ENCODE measurements at places on chromosomes 7 and 10.

GRCh38 chr10:98433881-98434732, 12.6 kb downstream of the HPS1 start:
- DNase-seq = no peak

- DNase-seq = no peak
Measured at GRCh38 chr10:45424668-45425404, 50.8 kb downstream of the ALOX5 start.

GRCh38 chr7:132991615-132992587, 90.0 kb downstream of the CHCHD3 start:
- DNase-seq = no peak

DNA sequence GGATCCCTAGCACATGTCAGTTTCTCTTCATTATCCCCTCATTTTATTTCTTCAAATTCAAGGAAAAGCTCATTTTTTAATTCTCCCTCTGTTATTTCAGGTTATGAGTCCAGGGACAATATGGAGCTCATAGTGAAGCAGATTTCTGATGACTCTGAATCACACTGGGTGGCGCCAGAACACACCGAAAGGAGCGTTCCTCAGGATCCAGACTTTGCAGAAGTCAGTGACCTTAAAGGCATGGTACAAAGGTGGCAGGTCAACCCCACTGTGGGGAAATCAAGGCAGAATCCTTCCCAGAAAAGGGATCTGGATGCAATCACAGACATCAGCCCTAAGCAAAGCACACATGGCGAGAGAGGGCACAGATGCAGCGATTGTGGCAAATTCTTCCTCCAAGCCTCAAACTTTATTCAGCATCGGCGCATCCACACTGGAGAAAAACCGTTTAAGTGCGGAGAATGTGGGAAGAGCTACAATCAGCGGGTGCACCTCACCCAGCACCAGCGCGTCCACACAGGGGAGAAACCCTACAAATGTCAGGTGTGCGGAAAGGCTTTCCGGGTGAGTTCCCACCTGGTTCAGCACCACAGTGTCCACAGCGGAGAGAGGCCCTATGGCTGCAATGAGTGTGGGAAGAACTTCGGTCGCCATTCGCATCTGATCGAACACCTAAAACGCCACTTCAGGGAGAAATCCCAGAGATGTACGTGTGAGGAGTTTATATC, 21.4 kb downstream of the ZKSCAN5 start:
- no peak for DNase-seq

- no peak for DNase-seq
Measured at GRCh38 chr7:2192831-2193534, 39.8 kb downstream of the MAD1L1 start.

- DNase-seq = no peak
Measured at GRCh38 chr7:135291809-135292253, 58.2 kb downstream of the STRA8 start.

DNA sequence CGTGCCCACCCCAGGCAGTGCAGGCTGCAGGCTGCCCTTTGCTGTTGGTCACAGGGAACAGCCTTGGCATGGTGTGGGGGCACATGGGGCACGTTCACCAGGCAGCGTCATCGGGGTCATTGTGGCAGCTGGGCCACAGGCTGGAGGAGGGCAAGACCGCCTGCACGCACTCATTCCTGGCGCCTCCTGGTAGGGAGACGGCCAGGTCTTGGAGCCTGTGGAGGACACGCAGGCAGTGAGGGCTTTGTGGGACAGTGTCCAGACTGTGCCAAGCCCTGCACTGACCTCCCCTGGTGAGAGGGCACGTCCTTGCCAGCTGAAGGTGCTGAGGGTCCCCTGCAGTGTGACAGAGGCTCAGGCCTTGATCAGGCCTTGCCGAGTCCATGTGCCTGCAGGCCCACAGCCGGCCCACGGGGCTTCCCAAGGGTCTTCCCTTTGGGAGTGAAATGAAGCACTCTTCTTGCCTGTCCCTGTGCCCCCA, 76.4 kb downstream of the NKX6-2 start:
- DNase-seq = no peak

GRCh38 chr7:141359262-141359661, 191.9 kb upstream of the AGK start:
- DNase-seq = no peak

DNA sequence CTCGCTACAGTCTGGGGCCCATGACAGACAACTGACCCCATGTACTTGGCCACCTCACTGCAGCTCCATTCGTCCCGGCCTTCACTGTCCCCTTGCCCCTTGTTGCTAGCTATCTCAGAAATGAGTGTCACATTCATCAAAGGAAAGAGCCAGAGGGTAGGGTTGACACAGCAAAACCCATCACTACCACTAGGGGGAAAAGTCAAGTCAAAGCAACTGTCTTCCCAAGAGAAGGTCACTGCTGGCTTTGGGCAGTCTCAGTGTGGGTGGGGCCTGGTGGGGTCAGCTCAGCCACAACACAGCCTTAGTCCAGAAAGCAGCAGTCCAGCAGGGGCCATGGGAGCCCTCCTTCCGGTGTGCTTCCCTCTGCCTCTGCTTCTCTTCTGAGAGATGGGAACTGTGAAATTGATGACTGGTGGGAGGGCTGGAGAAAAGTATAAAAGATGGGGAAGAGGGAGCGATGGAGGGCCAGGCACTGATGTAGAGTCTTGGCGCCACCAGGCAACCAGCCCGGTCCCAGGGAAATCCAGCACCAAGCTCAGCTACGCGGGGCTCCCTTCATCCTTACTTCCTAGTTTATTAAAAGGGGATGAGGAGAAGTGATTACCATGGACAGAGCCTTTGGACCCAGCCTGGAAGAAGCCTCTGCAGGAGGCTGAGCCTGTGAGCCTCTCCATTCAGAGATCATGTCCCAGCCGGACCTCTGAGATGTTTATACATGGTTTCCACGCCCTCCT, 58.0 kb downstream of the PLXNA4 start:
- DNase-seq = no peak

DNA sequence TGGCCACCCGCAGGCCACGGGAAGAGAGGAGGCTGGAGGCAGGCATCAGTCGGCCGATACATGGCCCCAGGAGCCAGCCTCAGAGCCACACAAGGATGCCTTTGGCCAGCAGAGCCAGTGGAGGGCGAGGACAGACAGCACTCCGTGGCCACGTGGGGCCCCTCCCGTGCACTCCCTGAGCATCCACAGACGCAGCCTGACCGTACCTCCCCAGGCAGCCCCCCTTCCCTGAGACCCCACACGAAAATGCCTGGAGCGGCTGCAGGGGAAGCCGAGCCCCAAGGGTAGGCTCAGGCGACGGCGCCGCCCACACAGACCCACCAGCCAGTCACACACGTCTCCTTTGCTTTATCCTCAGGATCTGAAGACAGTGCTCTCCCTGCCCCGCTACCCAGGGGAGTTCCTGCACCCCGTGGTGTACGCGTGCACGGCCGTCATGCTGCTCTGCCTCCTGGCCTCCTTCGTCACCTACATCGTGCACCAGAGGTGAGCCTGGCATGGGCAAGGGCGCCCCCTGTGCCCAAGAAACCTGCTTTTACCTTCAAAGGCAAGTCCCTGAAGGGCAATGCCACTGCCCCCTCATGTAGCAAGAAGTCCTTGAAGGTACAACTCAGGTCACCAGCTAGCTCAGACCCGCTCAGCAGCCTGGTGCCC, 9.0 kb downstream of the ADGRA1 start:
- no peak for DNase-seq

GRCh38 chr10:20147684-20148083, 331.5 kb downstream of the PLXDC2 start:
- no peak for DNase-seq

DNA sequence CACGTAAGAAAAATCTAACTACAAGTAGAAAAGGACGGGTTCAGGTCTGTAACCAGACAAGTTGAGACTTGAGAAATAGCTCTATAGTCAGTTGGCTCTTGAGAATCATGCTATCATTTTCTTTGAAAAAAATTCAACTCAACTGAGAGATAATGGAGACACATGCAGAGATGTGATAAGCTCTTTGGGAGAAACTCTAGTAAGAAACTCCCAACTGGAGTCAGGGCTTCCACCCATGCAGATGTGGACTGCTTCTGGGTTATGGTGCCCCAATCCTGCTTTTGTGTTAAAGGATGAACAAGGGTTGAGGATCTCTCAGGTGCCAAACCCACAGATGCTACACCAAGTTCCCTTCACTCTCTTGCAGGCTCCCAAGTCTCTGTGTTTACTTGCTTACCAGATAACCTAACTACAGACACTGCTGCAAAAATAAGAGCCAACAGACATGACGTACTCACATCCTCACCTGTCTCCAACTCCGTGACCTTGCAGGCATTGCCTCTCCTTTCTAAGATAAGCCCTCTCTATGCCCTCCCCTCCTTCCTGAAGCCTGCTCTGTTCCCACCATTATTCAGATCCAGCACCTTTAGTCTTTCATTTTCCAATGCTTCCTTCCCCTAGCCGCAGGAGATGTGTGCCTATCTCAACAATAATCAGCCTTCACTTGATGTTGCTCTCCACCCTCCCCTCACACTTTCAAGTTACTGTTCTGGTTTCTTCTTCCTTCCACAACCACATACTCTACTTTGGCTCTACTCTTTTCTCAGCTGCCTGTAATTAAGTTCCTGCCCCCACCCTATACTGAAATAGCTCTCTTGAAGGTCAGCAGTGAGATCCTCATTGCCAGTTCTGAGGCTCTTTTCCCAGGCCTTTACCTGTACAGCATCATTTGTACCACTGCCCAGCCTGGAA, 130.0 kb downstream of the ICA1 start:
- no peak for DNase-seq

DNA sequence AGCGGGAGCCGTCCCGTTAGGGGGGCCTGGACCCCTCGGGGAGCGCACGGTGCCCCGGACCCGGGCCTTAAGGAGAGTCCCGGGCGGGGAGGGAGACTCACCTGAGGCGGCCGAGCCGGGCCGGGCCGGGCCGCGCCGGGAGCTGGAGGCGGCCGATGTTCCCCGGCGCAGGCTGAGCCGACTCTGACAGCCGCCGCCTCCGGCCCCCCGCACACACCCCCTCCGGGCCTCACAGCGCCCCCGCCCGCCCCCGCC, at the start of gene ACHE:
ACHE (minus strand) TSS at position 188 of the 255 bp plus-strand sequence. CDS start 1,656 bp downstream, outside the sequence.
- no peak for DNase-seq

- no peak for DNase-seq
Measured at GRCh38 chr7:42162560-42163325, 74.3 kb downstream of the GLI3 start.

- no peak for DNase-seq
Measured at GRCh38 chr7:120254845-120255244, 18.1 kb upstream of the KCND2 start.

DNA sequence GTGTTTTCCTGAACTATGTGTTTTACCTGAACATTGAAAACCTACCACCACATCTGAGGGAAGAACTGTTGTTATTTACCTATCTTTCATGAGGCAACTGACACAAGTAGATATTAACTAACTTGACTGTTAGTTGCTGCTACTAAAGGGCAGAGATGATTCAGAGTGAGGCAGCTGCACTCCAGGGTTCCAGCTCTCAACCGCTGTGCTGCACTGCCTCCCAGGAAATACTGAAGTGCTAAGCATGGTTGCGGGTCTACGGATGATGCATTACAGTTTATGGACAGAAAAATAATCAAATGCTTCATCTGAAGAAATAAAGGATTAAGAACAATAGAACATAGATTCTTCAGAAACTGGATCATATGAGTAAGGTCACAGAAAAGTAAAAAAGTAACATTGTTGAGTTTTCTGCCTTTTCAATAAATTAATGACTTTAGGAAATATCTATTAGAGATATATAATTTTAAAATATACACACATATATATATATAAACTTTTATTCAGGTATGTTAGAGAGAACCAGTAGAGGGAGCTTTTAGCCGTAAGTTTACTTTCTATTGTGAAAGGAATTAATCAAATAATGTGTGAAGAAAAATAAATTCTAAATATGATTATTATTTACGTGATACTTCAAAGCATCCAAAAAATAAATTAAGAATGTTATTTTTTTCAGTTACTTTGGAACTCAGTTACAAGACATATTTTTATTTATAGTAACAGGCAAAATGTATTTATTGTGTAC, 620.0 kb downstream of the CNTNAP2 start:
- no peak for DNase-seq

GRCh38 chr7:149420006-149420405, 40.9 kb downstream of the ZNF777 start:
- no peak for DNase-seq

- no peak for DNase-seq
Measured at GRCh38 chr10:26952094-26952493, 91.3 kb upstream of the ABI1 start.

- DNase-seq = no peak
Measured at GRCh38 chr7:158710651-158711102, 6.1 kb upstream of the NCAPG2 start.

DNA sequence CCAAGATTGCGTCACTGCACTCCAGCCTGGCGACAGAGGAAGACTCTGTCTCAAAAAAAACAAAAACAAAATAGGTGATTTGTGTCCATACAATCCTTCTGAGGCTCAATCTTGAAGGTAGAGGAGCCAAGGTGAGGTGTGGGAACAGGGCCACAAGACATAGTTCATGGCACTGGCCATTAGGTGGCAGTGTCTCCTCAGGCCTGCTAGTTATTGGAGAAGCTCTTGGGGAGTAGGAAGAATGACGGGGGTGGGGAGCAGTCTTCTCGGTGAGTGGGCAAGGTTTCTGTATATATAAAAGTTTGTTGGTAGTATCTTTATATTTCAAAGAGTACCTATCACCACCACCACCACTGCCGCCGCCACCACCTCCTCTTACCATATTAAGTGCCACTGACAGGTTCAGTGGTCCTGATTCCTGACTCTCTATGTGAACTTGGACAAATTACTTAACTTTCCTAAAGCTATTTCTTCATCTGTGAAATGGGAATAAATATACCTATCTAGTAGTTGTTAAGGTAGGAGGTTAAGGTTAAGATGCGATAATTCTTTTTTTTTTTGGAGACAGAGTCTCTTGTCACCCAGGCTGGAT, 24.0 kb downstream of the CCSER2 start:
- no peak for DNase-seq

Measured in NCI-H446 (cell line).